Mesenchymal stem cell (in vitro differentiated cells and primary cell): ENCODE measurements at places on chromosomes 4 and X.

DNA sequence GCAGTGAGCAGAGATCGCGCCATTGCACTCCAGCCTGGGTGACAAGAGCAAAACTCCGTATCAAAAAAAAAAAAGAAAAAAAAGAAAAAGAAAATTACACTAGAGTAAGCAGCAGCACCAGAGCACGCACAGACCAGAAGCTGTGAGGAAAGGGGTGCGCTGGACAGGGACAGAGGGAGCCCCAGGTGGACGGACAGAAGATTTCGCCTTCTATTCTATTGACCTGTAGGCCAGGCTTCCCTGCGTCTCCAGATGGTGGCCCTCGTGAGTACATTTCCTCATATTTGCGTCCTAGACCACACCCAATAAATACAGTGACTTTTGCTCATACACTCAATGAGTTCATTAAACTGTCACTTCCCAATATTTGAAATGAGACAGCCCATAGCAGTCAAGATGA, 19.1 kb downstream of the MTNR1A start:
- DNase-seq: no peak

- no peak for DNase-seq
Measured at GRCh38 chr4:1625600-1626138, 58.4 kb downstream of the FAM53A start.

DNA sequence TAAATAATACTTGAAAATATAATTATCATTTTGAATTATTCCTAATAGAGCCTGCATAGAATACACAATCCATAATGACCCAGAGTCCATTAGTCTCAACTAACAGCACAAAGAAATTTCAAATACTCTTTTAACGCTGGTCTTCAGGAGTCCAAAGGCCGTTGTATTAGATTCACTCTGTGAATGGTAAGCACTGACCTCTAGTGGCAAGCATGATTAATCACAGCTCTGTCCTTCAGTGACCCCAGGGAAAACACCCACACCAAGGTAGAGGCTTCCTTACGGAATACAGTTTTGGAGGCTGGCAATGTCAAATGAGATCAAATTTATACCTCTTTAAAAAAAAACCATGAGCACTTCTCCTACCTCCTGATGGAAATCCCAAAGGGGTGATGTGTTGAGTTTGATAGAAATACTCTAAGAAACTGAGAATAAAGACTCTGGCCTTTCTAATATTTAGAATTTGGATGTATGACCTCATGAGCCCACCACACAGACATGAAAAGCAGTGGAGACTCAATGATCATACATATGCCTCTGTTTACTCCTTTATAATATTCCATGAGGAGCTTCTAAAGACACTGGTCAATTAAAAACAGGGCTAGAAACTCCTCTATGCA, 147.2 kb upstream of the DKK2 start:
- DNase-seq: peak; percentile 64

DNA sequence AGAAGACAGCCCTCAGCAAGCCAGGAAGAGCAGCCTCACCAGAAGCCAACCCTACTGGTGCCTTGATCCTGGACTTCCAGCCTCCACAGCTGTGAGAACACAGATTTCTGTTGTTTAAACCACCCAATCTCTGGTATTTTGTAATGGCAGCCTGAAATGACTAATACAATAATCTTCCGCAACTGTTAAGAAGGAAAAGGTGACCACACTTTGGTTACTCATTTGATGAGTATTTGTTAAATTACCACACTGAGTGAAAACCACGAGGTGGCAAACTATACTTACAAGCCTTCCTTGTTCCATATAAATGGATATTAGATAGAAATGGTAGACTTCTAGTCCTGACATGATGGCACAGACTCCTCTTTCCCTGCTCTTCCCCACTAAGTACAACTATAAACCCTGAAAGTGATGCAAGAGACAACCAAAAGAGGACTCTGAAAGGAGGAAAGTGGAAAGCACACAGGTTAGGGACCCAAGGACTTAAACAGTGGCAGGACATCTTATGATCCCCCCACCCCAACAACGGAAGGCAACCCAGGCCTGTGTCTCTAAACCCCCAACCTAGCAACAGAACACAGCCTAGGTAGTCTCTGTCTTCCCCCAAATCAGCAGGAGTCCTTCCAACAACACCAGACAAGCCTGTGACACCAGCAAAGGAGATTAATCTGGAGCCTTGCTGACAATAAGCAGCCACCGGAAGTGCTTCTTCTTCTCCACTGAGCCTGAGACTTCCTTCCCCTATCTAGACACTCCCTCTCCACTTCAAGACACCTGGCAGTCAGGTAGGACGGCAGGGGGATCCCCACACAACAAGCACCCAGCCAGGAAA, 12.3 kb downstream of the ZNF182 start:
- peak; percentile 30 for DNase-seq
